ENCODE measurements at places on chromosomes 16 and 17.
A peak's percentile ranks its signal among the peaks of the same experiment; 100 is the strongest.

DNA sequence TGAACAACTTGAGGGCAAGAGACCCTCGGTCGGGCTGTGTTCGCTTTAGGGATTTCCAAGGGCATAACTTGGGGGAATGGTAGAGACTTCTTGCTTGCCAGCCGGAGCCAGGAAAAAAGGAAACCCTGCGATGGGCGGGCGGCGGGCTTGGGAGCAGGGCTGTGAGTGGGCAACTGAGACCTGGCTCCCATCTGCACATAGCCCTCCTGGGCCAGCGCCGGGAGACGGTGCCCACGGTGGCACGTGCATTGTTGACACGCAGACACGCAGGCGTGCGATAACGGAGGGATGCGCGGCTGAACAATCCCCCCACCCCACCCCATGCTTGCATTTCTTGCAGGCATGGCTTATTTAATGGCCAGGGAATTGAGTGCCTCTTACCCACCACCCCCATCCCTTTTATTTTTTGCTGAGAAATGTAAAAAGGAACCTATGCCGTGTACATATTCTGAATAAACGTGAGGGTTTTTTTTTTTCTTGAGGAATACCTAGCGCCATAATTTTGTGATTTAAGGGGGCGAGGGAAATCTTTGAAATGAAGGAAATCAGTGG is 17.1 kb upstream of the ZFHX3 start:
- no peak for DNase-seq

DNA sequence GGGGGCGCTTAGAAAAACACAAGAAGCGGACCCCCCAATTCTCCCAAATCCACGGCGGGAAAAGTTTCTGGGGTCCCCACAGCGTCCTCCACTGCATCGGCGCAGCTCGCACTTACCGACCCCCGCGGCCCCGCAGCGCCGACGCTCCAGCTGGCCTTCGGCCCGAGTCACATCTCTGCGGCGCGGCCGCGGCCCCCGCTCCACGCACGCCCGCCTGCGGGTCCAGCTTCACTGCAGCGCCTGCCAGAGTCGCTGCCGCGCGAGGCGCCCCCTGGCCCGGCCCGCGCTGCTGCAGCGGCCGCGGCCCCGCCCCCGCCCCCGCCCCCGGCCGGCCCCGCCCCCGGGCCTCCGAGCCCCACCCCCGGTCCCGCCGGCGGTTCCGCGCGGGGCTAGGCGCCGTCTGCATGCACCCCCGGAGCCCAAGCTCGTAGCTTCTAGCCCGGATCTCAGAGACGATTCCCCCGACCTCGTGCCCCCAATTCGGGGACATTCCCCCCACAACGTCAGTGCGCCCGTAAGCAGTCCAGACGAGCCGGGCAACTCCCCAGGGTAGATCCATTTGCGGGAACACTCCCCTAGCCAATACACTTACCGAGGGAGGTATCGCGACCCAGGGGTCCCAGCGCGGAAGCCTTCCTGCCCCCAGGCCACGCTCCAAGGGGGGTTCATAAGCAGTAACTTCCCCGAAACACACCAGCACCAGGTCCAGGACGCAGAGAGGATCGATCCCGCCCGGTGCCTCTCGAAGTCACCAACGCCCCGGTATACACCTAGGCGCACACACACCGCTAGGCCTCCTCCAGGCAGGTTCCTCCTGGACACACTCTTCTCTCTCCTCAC is at the start of gene GPRC5B:
GPRC5B (minus strand) TSS at position 238 of the 840 bp plus-strand sequence. CDS start 12,003 bp downstream, outside the sequence.
- peak; percentile 69 for DNase-seq

GRCh38 chr16:75053791-75054555 is 55.1 kb downstream of the ZNRF1 start:
- peak; percentile 5 for DNase-seq

DNA sequence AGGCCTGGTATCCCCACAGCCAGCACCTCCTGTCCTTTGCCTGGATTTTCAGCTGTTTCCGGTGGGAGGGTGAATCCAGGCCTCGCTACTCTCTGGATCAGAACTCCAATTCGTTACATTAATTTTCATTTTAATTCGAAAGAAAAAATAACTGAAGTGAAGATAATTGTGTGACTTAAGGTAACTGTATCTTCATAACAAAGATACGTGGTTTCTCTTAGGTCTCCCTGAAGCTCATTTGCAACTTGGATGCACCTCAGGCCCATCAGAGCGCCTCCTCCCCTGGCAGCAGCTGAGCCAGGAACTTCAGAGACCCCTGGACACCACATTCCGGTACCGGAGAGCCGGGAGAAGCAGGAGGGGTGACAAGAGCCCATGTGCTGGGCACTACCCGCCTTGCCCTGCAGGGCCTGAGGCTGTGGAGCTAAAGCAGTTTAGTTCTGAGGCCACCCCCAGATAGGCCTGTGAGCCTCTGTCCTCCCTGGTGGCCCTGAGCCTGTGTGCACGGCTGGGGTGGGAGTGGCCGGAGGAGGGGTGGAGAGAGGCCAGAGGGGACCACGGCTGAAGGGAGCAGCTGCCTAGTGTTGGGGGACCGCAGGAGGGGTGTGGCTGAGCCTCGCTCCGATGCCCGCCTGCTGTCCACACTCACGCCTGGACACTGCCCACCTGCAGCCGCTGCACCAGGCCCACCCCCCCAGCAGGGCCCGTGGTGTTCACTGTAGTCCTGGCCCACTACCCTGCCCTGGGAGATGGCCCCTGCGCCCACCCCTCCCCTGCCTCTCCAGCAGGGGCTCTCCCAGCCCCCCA is 11.4 kb upstream of the DUS1L start:
- DNase-seq: no peak

DNA sequence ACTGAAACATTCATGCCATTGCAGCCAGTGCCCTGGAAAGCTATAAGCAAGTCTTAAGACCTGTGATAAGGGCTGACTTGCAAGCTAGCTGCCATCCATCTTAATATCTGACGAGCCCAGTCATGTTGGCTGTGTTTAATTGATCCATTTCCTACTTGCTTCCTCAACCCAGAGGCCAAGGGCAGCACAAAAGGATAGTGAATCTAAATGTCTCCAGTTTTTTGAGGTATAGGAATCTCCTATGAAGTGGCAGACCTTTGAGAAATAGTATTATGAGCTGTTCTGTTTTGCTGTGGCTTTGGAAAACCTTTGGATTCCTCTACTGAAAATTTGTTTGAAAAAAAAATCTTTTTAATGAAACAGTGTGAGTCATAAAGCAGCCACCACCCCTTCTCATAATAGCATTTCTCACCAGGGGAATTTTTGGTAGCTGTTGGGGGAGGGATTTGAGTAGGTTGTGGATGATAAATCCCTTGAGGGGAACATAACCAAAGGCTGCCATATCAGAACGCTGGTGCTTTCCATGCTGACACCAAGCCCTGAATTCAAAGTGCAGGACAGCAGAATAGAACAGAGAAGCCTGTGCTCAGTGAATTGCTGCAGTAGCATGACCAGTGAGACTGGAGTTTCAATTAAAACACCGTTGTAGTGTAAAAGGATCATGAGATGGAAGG is 12.9 kb downstream of the ZNRF1 start:
- DNase-seq: no peak

DNA sequence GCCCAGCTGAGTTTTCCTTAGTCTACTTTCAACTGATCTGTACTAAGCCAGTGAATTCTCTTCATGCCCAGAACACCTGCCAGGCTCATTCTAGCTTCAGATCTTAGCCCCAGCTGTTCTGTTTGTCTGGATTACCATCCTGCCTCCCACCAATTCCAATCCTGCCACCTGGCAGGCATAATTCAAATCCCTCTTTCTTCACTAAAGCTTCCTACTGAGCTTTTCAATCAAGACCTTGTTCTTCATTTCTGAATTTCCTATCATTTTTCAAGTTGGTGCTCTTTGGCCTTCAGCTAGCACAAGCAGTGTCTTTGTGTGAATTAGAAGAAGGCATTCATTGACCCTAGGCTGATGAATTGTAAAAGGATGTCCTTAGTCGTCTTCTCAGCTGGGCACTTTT is 357.6 kb downstream of the UTP18 start:
- no peak for DNase-seq

Data from amygdala (tissue), 56 donors.